A549 treated with ZK216348 at 1 μM for 4 hours (cell line): ENCODE measurements at places on chromosomes 1 and 21. TPM values are rescaled to one million over a fixed set of nuclear protein-coding genes. Genes with fewer than 3 reads are reported as not detected.

APOBEC4 gene
- not detected in 5 replicates for total RNA-seq

ZNF678 gene
- 0.58 to 2.5 TPM (median 1.8 TPM) in 5 replicates for total RNA-seq

PTGER3 gene
- not detected in 5 replicates for total RNA-seq

GBP5 gene
- 0.18 TPM in 1 of 5 replicates, not detected in the others for total RNA-seq

OR4F16 gene
- total RNA-seq: not detected in 5 replicates

TTC34 gene
- total RNA-seq: 0.02 to 0.07 TPM (median 0.05 TPM) in 4 of 5 replicates, not detected in the other

PRAMEF9 gene
- total RNA-seq: not detected in 5 replicates

ILDR2 gene
- total RNA-seq: 0.02 TPM in 1 of 5 replicates, not detected in the others

PIK3CD gene
- 5.4 to 9.8 TPM (median 7.6 TPM) in 5 replicates for total RNA-seq

MIXL1 gene
- total RNA-seq: 0.13 TPM in 1 of 5 replicates, not detected in the others

H3-3A gene
- total RNA-seq: 359 to 479 TPM (median 396 TPM) in 5 replicates

MTF2 gene
- total RNA-seq: 10.5 to 15.3 TPM (median 12.5 TPM) in 5 replicates

NUCKS1 gene
- total RNA-seq: 98.8 to 189 TPM (median 119 TPM) in 5 replicates

C1orf226 gene
- total RNA-seq: 0.42 to 0.91 TPM (median 0.75 TPM) in 5 replicates

EEIG2 gene
- total RNA-seq: 2.9 to 7.3 TPM (median 5.8 TPM) in 5 replicates

RNF207 gene
- 7.9 to 22.6 TPM (median 13.3 TPM) in 5 replicates for total RNA-seq

SLC6A17 gene
- 2.6 to 6.2 TPM (median 4.7 TPM) in 5 replicates for total RNA-seq

NEK7 gene
- total RNA-seq: 9.7 to 21.6 TPM (median 16.2 TPM) in 5 replicates

LCE3E gene
- 0.27 to 0.31 TPM in 2 of 5 replicates, not detected in the others for total RNA-seq

ZFP69 gene
- not detected in 5 replicates for total RNA-seq

TFF2 gene
- not detected in 5 replicates for total RNA-seq

DMBX1 gene
- 0.51 to 1.2 TPM (median 0.99 TPM) in 5 replicates for total RNA-seq

SDC3 gene
- total RNA-seq: 6.8 to 14.0 TPM (median 10.4 TPM) in 5 replicates

TRNP1 gene
- 171 to 270 TPM (median 266 TPM) in 5 replicates for total RNA-seq

SNIP1 gene
- 8.3 to 13.6 TPM (median 10.8 TPM) in 5 replicates for total RNA-seq

NHLH1 gene
- total RNA-seq: 0.34 to 0.79 TPM (median 0.47 TPM) in 5 replicates

UBQLN4 gene
- total RNA-seq: 35.1 to 45.0 TPM (median 43.9 TPM) in 5 replicates

IVL gene
- 0.15 TPM in 1 of 5 replicates, not detected in the others for total RNA-seq

B3GALT2 gene
- not detected in 5 replicates for total RNA-seq

TARS2 gene
- 15.2 to 24.4 TPM (median 23.7 TPM) in 5 replicates for total RNA-seq

HCRTR1 gene
- not detected in 5 replicates for total RNA-seq

DNALI1 gene
- 0.30 TPM in 1 of 5 replicates, not detected in the others for total RNA-seq

NIBAN1 gene
- 0.68 to 1.6 TPM (median 1.0 TPM) in 5 replicates for total RNA-seq

DCDC2B gene
- total RNA-seq: not detected in 5 replicates

MARCKSL1 gene
- 54.0 to 74.4 TPM (median 66.1 TPM) in 5 replicates for total RNA-seq

OR2G6 gene
- total RNA-seq: not detected in 5 replicates

CDA gene
- total RNA-seq: 29.6 to 46.1 TPM (median 35.1 TPM) in 5 replicates

ZNF683 gene
- not detected in 5 replicates for total RNA-seq

TBX19 gene
- 0.65 to 0.80 TPM (median 0.73 TPM) in 5 replicates for total RNA-seq

RGS8 gene
- total RNA-seq: not detected in 5 replicates

THEM5 gene
- not detected in 5 replicates for total RNA-seq

DISC1 gene
- 0.08 to 0.36 TPM (median 0.17 TPM) in 5 replicates for total RNA-seq

P3H1 gene
- 26.3 to 35.2 TPM (median 30.3 TPM) in 5 replicates for total RNA-seq

SIK1 gene
- total RNA-seq: 10.1 to 28.3 TPM (median 17.2 TPM) in 5 replicates

IFI44 gene
- 0.23 to 1.2 TPM (median 0.46 TPM) in 5 replicates for total RNA-seq

CFAP141 gene
- not detected in 5 replicates for total RNA-seq

IQCC gene
- total RNA-seq: 1.6 to 2.7 TPM (median 2.1 TPM) in 5 replicates

OR2T2 gene
- total RNA-seq: not detected in 5 replicates

CTH gene
- 1.2 to 2.2 TPM (median 1.4 TPM) in 5 replicates for total RNA-seq

SYPL2 gene
- 0.07 to 0.18 TPM (median 0.08 TPM) in 5 replicates for total RNA-seq

HSD11B1 gene
- 0.12 to 0.44 TPM in 2 of 5 replicates, not detected in the others for total RNA-seq

TUFT1 gene
- total RNA-seq: 10.1 to 12.4 TPM (median 10.6 TPM) in 5 replicates

CYP4X1 gene
- not detected in 5 replicates for total RNA-seq

LEFTY2 gene
- not detected in 5 replicates for total RNA-seq

BGLAP gene
- 0.20 to 0.40 TPM (median 0.39 TPM) in 3 of 5 replicates, not detected in the others for total RNA-seq

IL10RB gene
- total RNA-seq: 14.8 to 20.6 TPM (median 18.7 TPM) in 5 replicates

STPG1 gene
- total RNA-seq: 7.1 to 9.2 TPM (median 7.6 TPM) in 5 replicates

FMO5 gene
- total RNA-seq: 0.08 to 0.68 TPM (median 0.38 TPM) in 5 replicates

BSND gene
- not detected in 5 replicates for total RNA-seq

PGBD5 gene
- 0.31 to 0.53 TPM (median 0.42 TPM) in 5 replicates for total RNA-seq
